ENCODE measurements at places on chromosomes 5 and 9.
A peak's percentile ranks its signal among the peaks of the same experiment; 100 is the strongest.

DNA sequence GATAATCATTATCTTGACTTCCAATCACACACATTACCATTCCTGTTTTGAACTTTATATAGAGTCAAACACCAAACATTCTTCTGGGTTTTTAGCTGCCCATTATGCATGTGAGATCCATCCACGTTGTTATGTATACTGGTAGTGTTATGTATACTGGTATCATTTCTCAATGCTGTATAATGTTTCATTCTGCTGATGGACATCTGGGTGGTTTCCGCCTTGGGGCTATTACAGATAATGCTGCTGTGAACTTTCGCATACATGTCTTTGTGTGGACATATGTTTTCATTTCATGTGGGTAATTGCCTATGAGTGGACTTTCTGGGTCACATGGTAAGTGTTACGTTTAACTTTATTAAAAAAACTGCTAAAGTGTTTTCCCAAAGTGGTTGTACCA lies 217.8 kb upstream of the EFNA5 start:
- DNase-seq = no peak

DNA sequence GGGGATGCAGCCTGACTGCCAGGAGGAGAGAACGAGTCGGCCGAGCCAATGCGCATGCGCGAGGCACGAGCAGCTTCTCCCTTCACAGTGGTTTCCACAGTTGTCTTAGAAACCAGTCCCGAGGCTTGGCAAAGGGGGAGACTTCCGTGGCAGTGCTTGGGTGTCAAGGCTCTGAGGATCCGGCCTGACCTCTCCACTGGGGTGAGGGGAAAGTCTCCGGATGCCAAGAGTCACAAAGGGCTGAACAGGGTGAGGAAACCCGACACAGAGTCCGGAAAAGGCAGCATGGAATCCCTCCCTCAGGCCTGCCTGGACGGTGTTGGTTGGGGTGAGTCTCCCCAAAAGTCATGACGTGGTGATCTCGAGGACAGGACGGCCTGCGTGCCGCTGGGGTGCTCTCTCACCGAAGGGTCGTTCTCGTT lies 475.5 kb downstream of the SPATA31A7 start:
- DNase-seq = no peak

GRCh38 chr5:1330847-1331831 lies 13.8 kb downstream of the CLPTM1L start:
- DNase-seq = no peak

DNA sequence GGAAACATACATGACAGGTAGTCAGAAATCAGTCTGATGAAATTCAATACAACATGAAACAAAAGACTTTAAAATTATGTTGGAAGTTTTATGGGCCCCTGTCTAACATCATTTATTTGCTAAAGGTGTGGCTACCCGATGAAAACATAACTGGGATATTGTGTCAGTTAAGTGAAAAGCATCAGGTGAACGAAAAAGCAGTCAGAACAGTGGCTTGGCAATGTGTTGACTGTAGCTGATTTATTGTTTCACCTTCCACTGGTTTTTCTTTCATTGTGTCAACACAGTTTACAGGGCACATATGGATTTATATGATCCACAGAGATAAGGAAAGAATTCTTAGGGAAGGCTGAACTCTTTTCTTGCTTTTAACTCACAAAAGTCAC lies 429.6 kb upstream of the ZNF608 start:
- DNase-seq = no peak

GRCh38 chr9:19650312-19650711 lies 138.5 kb downstream of the SLC24A2 start:
- no peak for DNase-seq

GRCh38 chr5:78518365-78519197 lies 130.0 kb downstream of the LHFPL2 start:
- peak; percentile 84 for DNase-seq

DNA sequence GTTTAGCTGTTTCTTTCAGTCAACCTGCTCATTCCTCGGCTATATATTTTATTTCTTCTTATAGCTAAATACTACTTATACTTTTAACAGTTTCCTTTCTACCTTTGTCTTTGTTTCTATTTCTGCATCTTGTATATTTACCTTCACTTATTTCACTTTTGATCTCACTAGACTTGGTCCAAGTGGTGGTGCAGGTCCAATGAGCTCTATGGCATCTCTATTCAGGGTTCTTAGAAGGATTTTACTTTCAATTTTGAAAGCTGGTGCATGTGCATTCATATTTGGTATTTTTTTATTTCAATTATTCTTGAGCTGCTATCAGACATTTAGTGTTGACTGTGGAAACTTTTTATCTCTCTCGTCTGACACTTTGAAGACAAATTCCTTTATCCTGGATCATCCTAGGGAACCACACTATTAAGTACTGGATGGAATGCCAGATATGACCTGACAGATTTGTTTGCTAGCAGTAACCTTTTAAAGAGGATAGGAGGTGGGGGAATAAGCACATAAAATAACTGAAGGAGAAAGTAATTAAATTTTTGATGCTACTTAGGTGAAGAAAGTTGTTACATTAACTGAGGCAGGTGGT lies 123.1 kb upstream of the PJA2 start:
- no peak for DNase-seq

DNA sequence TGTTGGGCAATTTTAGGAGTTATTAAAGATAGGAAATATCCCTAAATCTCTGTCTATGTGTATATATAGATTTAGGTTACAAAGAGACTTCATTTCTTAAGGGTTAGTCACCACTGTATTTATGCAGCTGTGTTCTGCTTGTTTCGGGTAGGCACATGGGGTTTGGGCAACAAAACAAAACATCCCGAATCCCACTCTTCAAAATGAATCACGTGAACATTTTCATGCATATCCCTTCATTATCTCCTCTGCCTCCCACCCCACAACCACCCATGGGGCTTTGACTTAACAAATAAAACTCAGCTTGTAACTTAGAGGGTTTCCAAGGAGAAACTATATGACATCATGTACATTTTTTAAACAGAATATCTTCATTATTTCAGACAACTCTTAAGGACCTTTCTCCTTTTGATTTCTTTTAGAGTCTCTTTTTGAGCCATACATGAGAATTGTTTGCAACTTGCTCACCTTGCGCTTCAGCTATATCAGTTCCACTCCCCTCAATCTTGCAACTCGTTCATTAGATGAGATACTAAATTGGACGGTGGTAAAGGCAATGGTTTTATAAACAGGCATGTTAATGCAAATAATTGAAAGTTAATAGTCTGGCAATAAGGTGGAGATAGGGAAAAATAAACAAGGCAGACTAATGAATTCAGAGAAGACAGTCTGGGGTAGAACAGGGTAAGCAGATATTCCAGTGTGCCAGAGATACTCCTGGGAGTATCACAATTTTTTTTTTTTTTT lies 136.7 kb downstream of the CD180 start:
- DNase-seq = peak; percentile 43

DNA sequence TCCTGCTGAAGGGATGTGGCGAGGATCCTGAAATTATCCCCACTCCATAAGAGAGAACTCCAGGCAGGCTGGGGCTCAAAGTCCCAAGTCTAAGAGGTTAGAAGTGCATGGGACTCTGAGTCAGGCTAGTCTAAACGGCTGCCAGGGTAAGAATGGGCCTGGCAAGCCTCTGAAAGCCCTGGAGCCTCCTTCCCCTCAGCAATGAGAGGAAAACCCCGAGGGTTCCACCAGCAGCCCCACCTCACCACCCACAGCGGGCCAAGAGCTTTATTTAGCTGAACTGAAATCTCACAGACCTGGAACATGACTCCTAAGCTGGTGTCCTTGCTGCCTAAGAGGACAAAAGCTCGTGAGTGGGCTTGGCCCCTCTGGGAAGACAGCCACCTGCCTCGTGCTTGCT lies 135.5 kb downstream of the SEC61B start:
- no peak for DNase-seq

GRCh38 chr5:35294976-35295375 lies 64.7 kb upstream of the PRLR start:
- no peak for DNase-seq

- DNase-seq = no peak
Measured at GRCh38 chr9:75962662-75963036, 72.2 kb downstream of the PCSK5 start.

GRCh38 chr9:38181232-38181631 lies 112.2 kb upstream of the SHB start:
- DNase-seq = no peak

- no peak for DNase-seq
Measured at GRCh38 chr5:31645420-31646081, 6.6 kb downstream of the PDZD2 start.

DNA sequence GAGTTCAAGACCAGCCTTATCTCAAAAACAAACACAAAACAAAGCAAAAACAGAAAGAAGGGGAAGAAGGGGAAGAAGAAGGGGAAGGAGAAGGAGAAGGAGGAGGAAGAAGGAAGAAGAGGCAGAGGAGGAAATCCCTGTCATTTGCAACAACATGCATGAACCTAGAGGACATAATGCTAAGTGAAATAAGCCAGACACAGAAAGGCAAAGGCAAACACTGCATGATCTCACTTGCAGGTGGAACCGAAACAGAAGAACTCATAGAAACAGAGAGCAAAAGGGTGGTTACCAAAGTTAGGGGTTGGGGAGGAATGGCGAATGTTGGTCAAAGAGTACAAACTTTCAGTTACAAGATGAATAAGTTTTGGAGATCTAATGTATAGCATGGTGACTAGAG lies 135.4 kb downstream of the UGCG start:
- no peak for DNase-seq

- no peak for DNase-seq
Measured at GRCh38 chr5:56745864-56746263, 69.5 kb upstream of the MAP3K1 start.

DNA sequence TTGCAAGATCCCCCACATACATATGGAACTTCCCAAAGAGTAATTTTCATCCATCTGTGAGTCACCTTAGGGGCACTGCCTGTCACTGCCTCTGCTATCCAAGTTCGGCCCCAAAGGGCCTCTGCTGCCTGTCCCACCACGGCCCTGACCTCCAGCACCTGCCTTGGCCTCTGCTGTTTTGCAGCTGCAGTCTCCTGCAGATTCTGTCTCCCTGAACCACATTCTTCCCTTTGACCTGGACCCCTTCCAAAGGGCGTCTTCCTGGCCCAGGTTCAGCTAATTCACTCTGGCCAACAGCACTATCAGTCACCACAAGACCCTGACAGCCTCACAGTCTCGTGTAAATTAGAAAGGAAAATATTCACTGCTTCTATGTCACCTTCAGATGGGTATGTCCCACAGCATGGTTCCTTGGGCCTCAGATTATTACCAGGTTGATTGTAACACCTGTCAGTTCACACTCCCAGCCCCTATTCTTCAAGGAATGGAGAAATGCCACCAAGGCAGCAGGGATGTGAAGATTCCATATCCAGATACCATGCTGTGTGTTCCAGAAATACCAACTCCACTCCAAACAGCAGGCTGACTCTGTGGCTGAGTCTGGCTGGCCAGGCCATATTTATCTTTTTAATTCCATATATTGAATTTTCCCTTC lies 479.3 kb downstream of the ARHGEF28 start:
- peak; percentile 52 for DNase-seq

All from femur (tissue), 1 donor.